ENCODE measurements at places on chromosomes 5 and 9.
A peak's percentile ranks its signal among the peaks of the same experiment; 100 is the strongest.

GRCh38 chr5:142763701-142764100 is 6.5 kb upstream of the ARHGAP26 start:
- no peak for DNase-seq

GRCh38 chr9:95857896-95858295 is 17.6 kb upstream of the ERCC6L2 start:
- DNase-seq, result no peak

DNA sequence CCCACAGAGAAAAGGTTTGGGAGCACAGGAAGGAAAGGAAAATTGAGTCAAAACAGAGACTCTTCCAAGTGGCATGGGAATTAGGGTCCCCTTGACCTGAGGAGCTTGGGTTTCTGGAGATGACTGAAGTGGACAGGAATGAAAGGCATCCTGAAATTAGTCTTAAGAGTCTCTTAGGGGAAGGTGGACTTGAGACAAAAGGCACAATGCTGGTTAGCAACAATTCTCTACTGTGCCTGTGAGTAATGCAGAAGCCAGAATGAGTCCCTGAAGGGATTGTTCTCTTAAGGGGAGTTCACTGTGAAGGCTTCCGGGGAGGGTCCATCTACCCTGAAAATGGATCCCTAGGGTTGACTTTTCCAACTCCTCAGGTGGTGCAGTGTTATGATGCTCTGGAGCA is 58.4 kb upstream of the FOXE1 start:
- no peak for DNase-seq

DNA sequence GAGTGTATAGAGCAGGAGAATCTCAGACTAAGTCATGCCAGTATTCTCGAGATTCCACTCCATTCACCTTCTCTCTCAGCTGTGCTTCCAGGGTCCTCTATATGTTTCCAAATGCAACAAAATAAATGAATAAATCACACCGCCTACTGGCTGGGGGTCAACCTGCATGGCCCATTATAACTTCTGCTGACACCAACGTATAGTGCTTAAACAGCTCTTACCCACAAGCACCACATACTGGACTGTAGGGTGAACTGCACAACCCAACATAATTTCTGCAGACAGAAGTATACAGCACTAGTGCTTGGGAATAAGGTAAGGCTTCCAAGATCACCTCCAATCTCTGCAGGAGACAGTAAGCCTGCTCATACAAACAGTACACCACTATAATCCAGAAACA is 33.1 kb upstream of the HTR4 start:
- peak; percentile 38 for DNase-seq

GRCh38 chr9:98558575-98558974 is 150.2 kb downstream of the GABBR2 start:
- DNase-seq, result no peak

GRCh38 chr9:124502711-124503702 is 4.2 kb downstream of the NR5A1 start:
- DNase-seq, result peak; percentile 67

GRCh38 chr9:98374385-98375051 is 119.1 kb upstream of the TBC1D2 start:
- DNase-seq, result no peak

- peak; percentile 25 for DNase-seq
Observed at GRCh38 chr5:1729641-1730486, 69.8 kb downstream of the MRPL36 start.

DNA sequence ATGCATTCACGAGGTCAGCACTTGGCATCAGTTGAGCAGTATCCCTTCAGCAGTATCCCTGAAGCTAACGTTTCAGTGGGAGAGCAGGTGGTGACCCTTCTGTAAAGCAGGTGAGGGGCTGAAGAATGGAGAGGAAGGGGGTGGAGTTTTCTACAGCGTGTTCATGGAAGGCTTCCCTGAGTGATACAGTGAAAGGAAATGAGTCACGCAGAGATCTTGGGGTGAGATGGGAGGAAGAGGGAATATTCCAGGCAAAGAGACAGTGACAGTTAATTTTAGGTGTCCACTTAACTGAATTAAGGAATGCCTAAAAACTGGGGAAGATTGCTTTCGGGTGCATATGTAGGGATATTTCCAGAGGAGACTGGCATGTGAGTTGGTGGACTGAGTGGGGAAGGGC is 25.7 kb downstream of the TAS2R1 start:
- no peak for DNase-seq

GRCh38 chr5:148928141-148928540 is 101.7 kb downstream of the ADRB2 start:
- DNase-seq, result no peak

DNA sequence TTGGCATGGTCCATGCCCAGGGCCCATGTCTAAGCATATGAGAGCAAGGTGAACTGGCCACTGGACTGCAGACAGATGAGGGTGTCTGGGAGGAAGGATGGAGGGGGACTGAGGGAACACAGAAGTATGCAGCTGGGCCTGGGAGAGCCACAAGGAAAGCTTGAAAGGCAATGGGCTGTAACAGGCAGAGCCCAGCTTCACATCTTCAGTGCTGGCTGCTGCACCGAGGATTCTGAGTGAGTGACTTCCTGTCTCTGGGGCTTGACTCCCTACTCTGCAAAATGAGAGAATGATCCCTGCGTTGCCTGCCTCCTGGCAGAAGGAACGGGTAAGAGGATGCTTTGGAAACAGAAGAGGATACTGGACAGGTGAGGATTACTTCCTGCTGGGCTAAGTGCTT is 29.0 kb downstream of the COL15A1 start:
- no peak for DNase-seq

- no peak for DNase-seq
Observed at GRCh38 chr9:132020820-132021510, 58.7 kb downstream of the MED27 start.

- DNase-seq, result no peak
Observed at GRCh38 chr9:135978642-135979546, 17.7 kb upstream of the UBAC1 start.

DNA sequence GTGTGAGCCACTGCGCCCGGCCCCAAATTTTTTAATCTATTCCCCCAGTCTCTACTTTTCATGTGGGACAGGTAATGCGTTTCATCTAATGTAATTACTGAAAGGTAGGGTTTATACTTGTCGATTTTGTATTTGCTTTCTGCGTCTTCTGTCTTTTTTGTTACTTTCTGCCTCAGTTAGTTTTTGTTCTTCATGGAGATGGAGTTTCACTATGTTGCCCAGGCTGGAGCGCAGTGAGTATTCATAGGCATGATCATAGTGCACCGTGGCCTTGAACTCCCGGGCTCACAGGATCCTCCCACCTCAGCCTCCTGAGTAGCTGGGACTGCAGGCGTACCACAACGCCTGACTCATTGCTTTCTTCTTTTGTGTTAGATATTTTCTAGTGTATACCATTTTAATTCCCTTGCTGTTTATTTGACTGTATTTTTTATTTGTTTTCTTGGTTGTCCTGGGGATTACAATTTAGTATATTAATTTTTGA is 23.4 kb downstream of the EHMT1 start:
- no peak for DNase-seq

GRCh38 chr9:4339836-4340560 is 40.1 kb upstream of the GLIS3 start:
- no peak for DNase-seq

DNA sequence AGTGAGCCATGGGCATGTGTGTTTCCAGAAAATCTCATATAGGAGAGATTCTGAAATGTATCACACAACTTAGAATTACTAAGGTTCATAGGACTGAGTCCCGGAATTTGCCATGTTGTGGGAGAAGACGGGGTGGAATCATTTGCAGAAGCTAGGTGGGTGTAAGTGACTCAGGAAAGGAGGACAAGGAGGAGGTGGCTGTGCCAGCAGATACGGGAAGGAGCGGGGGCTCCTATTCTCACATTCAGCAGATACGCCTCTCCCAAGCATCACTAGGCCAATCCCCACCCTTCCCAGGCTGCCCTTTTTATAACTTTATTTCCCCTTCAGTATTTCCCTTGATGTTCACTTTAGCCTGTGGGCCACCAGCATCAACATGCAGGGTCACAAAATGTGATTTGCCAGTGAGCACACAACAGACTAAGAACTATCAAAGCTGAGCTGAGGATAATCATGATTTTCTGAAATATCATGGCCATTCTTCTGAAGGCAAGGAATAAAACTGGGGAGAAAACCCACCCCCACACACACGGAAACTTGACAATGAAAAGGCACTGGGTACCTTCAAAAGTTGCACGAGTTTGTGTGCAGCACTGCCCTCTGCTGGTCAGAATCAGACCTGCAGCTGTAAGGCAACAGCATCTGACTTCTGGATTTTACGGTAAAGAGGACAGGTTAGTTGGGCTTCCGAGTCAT is 133.2 kb downstream of the MTX3 start:
- DNase-seq, result peak; percentile 59

GRCh38 chr5:157877821-157878220 is 18.9 kb upstream of the CLINT1 start:
- DNase-seq, result no peak

- DNase-seq, result no peak
Observed at GRCh38 chr5:24472518-24472917, 172.3 kb downstream of the CDH10 start.

DNA sequence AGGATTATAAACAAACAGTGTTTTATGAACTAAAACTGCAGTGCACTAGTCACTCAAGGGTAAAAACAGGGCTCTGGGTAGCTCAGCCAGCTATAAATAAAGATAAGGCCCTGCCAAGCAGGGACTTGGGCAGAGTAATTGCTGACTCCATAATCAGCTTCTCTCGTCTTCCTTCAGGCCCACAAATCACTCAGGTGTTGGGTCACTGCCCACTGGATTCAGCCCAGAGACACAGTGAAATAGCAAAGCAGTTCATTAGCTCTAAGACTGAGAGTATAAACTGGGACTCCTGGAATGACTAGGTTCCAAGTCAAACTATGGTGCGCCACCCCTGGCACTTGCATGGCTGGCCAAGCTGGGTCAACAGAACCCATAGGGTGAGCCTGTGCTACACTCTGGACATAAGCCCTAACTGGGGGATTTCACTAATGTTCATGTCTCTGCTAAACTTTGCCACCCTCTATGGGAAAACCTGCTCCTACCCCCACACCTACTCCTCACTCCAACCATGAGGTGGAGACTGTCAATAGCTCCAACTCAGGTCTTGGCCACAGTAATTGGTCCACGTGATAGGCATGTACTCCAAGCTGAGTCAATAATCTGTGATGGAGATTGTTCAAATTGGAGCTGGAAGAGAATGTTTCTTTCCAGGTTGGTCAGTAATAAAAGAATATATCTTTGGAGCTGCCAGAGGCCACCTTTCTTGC is 158.5 kb downstream of the SLIT3 start:
- no peak for DNase-seq

DNA sequence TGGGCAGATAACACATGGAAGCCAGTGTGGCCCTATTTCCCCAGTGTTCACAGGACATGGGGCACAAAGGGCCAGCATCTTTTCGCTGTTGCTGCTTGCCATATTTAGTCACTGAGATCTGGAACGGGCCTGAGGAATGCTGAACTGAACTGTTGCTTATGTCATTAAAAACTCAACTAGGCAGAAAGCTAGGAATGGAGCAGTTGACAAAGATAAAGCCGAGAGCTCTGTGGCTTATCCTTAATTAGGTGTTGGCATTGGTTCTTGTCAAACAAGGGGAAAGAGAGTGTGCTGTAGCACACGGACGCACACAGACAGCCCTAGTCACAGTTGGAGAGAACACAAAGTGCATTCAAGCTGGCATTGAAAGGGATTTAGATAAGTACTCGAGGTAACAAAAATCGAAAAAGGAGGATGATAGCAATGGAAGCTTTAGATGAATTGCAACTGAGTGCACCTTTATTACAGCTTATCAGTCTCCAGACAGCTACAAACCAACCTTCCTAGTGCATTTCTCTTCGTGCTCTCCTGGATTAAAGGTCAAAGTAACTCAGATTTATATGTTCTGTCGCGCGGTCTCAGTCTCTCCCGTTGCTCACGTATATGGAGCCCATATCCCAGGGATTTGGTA is 450.2 kb upstream of the ZNF608 start:
- DNase-seq, result no peak

DNA sequence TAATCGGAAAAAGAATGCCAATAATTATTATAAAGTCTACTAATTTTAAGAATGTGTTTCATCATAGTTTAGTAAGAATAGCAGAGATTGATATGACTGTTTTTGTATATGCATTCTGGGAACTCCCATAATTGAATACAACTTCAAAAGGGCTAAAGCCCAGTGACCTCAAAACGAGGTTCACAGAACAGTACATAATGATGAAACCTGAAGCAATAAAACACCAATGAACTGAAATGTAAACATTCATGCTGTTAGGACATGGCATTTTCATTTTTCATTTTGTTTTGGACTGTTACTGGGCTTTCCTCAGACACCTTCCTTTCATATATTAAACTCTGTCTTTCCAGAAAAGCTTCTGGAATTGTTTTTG is 684 bp upstream of the JMY start:
- no peak for DNase-seq

DNA sequence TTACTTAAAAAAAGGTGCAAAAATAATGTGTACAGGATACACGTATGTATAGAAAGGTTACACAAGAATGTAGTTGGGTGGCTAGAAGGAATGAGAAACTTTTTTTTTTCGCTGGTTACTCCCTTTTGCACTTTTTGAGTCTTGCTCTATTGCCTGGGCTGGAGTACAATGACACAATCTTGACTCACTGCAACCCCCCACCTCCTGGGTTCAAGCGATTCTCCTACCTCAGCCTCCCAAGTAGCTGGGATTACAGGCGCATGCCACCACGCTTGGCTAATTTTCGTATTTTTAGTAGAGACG is 15.8 kb downstream of the FBXW11 start:
- DNase-seq, result no peak

DNA sequence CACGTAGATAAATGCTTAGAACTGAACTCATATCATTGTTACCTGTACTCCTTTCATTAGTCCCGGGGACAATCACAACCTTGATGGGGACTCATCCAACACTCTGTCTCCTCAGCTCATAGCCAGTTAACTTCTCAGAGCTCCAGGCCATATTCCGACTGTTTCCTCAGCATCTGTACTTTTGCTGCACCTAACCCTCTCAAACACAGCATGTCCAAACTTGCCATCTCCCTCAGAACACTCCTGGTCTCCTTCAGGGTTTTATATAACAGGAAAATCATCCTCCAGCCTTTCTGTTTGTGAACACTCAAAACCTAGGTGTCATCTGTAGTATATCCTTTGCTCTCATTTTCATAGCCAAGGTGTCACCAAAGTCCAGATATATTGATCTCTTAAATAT is 150.5 kb downstream of the CDH6 start:
- no peak for DNase-seq
